ENCODE measurements at places on chromosomes 4 and X. TPM values are rescaled to one million over a fixed set of nuclear protein-coding genes. Genes with fewer than 3 reads are reported as not detected.

- no peak for ATAC-seq
These were observed 160.8 kb downstream of the MGST2 start for GRCh38 chr4:139826426-139826825.

Gene ATP2B3
- total RNA-seq = 0.50 TPM

DNA sequence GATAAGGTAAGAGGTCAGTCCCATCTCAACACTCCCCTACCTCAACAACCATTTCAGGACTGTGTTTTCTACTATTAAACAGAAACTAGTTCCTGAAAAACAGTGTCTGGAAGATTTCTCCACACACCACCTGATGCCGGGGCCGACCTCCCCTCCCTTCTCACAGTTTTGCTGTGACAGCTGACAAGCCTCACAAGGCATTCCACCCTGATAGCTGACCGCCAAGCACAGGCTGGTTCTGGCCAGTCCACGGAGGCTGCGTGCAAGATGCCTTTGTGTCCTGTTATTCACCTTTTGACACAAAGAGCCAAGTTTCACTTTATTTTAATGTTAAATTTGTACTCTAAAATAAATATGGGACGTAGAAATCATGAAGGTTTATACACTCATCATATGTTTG is 758.6 kb downstream of the PDHA2 start:
- ATAC-seq = no peak

GRCh38 chr4:9874385-9874784 is 93.0 kb downstream of the DRD5 start:
- no peak for ATAC-seq

DNA sequence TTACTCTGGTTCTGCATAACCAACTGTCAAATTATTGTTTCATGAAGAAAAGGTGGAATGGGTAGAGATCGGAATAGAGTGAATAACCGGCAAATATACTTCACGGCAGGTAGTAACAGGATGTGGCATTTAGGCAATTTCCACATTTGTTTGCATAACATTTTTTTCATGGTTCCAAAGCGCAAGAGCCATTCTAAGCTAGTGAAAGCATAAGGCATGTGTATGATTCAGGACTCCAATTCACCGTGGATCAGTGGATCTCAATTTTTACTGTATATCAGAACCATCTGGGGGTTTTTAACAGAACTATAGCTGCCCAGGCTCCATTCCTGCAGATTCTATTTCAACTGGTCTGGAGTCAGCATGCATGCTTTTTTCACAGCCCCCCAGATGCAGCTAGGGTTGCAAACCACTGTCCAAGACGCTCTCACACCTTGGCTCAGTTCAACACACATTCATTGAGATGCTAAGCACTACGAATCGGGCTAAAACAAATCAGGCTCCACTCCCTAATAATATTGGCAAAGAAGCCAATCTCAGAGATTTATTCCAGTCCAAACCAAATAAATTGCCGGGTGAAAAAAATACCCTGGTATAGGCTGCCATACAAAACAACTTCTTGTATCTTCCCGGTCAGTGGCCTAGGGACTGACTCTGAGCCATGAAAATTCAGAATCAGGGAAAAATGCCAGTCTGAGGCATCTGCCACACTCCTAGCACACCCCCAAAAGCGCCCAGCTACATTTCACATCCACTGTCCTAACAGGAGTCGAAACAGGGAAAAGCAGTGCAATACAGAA is 30.0 kb downstream of the AFAP1 start:
- no peak for ATAC-seq

- no peak for ATAC-seq
These were observed 727.7 kb downstream of the DMD start for GRCh38 chrX:32483534-32484136.

GRCh38 chr4:85901500-85901899 is 426.6 kb downstream of the ARHGAP24 start:
- no peak for ATAC-seq

DNA sequence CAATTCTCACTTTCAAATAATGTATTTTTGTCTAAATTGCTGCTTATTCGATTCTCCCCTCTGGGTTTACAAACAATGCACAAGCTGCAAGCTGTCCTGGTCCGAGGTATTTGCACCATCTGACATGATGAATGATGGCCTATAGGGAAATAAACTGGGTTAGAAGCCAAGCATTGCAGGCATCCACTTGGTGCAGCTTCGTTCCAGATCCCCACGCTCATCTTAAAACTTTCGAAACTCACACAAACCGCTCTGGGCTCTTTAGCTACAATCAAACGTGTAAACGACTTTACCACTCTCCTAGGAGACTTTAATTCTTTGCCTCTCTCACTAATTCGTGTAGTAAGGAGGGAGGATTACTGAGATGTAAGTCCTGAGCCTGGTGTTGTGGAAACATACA is 19.0 kb downstream of the PHKA2 start:
- ATAC-seq = no peak

DNA sequence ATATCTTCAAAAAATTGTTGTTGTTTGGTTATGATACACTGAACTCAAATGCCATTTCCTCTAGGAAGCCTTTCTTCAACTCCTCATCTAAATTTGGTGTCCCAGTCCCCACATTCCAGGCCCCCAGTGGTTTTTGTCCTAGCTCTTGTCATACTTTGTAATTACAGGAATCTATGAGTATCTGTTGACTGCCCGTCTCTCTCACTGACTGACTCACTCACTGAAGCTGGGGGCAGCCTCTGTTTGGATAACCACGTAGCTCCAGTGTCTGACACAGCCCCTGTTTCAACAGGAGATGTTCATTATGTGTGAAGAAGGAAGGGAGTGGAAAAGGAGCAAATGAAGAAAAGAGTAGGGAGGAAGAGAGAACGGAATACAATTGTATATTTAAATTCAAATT is 284.1 kb upstream of the TENM3 start:
- ATAC-seq = no peak

Gene DDX53
- 0.09 TPM for total RNA-seq

Gene ARX
- 0.05 TPM for total RNA-seq

GRCh38 chr4:10083331-10083771 is 33.2 kb downstream of the WDR1 start:
- ATAC-seq = no peak

DNA sequence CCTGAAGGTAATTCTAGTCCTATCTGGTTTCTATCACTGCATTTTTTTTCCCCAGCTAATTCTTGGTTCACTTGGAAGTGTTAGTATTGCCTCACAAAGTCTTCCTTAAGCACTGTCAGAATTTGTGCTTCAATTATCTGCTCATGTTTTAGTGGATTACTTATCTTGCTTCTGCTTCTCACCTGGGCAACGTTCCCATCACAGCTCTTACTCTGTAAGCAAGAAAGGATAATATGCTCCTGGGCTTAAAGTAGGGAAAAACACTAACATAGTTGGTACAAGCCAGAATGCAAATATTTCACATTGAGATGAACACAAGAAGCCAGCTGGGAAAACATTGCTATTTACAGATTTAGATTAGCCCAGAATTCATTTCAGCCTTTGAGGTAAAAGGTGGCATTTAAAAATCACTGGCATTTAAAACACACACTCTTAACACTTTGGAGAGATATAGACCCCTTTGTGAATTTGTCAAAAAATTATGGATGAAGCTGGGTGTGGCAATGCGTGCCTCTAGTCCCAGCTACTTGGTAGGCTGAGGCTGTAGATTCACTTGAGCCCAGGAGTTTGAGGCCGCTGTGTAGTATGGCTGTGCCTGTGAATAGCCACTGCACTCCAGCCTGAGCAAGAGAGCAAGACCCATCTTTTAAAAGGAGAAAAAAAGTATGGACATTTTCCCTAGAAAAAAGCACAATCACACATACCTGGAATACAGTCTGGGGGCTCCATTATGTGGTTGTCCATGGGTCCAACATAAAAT is 6.6 kb upstream of the PTPN13 start:
- peak; percentile 35 for ATAC-seq

- no peak for ATAC-seq
These were observed 122.7 kb upstream of the JADE1 start for GRCh38 chr4:128686810-128687209.

DNA sequence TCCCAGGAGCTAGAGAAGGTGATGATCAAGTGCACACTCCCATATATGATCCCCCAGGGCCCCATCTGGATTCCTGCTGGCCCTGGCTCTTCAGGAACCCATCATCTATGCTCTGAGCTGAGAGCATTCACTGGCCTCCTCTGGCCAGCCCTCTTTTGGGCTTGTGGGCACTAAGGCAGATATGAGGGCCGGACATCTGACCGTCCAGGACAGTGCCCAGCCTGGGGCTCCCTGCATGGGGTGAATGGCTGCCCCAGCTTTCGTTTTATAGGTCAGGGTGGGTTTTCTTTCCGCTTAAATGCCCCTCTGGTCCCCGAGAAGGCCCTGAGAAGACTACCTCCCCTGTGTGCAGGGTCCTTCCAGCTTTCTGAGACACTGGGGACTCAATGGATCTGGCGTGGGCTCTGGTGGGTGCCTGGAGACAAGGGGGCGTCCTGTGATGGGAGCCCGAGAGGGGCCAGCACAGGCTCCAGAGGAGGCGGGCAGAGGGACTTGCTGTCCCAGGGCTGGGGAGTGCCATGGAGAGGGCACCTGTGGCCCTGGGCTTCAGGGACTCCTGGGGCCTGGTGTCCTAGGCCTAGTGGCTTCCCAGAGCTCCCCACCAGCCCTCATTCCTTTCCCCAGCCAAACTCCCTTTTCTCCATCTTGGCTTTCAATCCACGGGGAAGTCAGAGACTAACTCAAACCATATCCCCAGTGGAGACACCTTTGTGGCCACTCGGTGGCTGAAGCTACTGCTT is 39.5 kb upstream of the GRPEL1 start:
- no peak for ATAC-seq

- ATAC-seq = no peak
These were observed 1.5 kb upstream of the FAAH2 start for GRCh38 chrX:57285001-57285400.

- ATAC-seq = no peak
These were observed 238.8 kb upstream of the PCDH10 start for GRCh38 chr4:132910229-132910748.

- ATAC-seq = no peak
These were observed 13.7 kb upstream of the UGT2B17 start for GRCh38 chr4:68589790-68590189.

- ATAC-seq = no peak
These were observed 88.9 kb upstream of the MID1 start for GRCh38 chrX:10709276-10709675.

- no peak for ATAC-seq
These were observed 409.7 kb downstream of the GLUD2 start for GRCh38 chrX:121457096-121457495.

GRCh38 chrX:119885554-119886428 is 9.9 kb upstream of the AKAP14 start:
- ATAC-seq = no peak

Gene ZBTB33
- total RNA-seq = 15.2 TPM

DNA sequence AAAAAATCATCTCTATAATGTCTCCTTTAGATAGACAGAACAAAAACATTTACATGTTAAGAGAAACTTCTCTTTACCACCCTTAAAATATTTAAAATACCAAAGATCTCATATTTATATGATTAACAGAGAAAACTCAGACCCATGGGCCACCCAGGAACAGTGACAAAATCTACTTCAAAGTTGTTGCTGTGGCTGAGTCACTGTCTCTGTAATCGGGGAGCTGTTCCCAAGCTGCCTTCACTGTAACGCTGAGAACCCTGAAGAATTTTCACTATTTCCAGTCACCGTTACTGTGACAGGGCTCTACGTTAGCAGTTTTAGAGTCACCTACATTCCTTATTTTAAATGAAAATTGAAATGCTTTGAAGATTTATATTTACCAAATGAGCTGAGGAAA is 9.0 kb upstream of the DAPP1 start:
- no peak for ATAC-seq

- no peak for ATAC-seq
These were observed 210.0 kb upstream of the AGTR2 start for GRCh38 chrX:115960440-115961084.

Gene GAGE12J
- not detected for total RNA-seq

DNA sequence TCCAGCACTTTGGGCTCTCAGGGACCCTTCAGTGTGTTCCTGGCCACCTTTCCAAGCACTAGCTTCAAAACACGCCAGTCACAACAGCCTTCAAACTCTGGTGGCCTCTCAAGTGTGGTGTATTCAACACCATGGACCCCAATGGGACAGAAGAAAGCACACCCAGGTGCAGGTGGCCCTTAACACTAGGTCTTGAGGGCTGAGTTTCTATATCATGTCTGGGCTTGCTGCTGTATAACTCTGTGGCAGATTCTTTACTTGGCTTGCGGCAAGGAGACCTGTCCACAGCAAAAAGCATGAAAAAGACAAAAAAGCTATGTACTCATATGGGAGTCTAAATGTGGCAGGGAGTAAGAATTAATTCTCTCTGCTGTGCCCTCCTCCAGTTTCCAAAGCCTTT is 23.1 kb downstream of the MSL3 start:
- ATAC-seq = no peak

Gene GATA1
- 0.19 TPM for total RNA-seq

Gene NAT8L
- 2.0 TPM for total RNA-seq

Gene GDI1
- total RNA-seq = 48.5 TPM

- ATAC-seq = no peak
These were observed 72.4 kb downstream of the CPZ start for GRCh38 chr4:8664976-8665375.

Gene PPARGC1A
- 72.1 TPM for total RNA-seq

Gene USP51
- total RNA-seq = 2.2 TPM

GRCh38 chr4:139900964-139901376 is 235.4 kb downstream of the MGST2 start:
- ATAC-seq = no peak

Gene RFC1
- total RNA-seq = 21.8 TPM

GRCh38 chr4:86847571-86847970 is 1.6 kb downstream of the SLC10A6 start:
- no peak for ATAC-seq

DNA sequence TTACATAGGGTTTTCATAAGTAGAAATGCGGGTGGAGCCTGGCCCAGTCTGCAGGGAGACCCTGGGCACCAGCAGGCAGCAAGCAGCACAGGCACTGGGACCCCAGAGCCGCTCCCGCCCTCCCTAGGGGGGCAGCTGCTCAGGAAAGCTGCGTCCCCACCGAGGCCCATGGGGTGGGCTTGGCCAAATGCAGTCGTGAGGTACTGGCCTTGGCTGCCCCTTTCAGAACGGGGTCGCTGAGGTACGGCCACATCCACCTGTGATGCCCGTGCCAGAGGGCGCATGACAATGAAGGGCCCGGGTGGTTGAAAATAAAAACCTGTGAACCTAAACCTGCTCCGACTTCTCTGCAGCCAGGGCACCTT is 16.7 kb downstream of the TMEM175 start:
- no peak for ATAC-seq

- ATAC-seq = no peak
These were observed 29.1 kb downstream of the MCUB start for GRCh38 chr4:109589119-109589518.

Gene SPANXB1
- not detected for total RNA-seq

DNA sequence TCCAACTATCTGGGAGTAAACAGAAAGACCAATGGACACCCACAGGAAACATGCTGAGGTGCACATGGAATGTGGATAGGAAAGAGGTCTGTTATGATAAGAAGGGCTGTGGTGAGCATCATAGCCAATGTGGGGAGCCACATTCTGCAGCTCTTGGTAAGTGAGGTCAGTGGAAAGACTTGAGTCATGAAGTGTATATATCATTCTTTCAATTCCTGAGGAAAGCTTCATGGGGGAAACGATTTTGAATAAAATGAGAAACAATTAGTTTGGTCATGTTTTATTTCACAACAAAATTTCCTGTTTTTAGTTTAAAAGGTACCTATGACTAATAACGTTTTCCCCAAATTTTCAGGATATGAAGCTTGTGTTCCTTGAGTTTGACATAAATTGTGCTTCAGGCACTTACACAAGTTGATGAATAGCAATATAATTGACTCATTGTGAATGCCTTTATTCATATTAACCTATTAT is 41.4 kb upstream of the RASSF6 start:
- ATAC-seq = peak; percentile 58

- ATAC-seq = peak; percentile 2
These were observed 373 bp downstream of the ELOVL6 start for GRCh38 chr4:110198049-110198434.

All from motor neuron (in vitro differentiated cells).